HFFc6 (cell line): ENCODE measurements at places on chromosomes 7 and 10. TPM values are rescaled to one million over a fixed set of nuclear protein-coding genes. Genes with fewer than 3 reads are reported as not detected.

DNA sequence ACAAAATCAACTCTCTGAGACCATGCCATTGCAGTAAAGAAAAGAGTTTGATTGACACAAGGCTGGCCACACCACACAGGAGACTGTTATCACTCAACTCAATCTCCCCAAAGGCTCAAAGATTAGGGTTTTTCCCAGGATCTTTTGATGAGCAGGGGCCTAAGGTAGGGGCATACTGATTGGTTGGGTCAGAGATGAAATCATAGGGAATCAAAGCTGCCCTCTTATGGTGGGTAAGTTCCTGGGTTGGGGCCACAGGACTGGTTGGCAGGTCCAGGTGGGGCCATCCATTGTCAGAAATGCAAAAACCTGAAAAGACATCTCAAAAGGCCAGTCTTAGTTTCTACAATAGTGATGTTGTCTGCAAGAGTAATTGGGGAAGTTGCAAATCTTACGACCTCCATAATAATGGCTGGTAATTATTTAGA lies 91.6 kb downstream of the AKR1D1 start:
- no peak for DNase-seq

DNA sequence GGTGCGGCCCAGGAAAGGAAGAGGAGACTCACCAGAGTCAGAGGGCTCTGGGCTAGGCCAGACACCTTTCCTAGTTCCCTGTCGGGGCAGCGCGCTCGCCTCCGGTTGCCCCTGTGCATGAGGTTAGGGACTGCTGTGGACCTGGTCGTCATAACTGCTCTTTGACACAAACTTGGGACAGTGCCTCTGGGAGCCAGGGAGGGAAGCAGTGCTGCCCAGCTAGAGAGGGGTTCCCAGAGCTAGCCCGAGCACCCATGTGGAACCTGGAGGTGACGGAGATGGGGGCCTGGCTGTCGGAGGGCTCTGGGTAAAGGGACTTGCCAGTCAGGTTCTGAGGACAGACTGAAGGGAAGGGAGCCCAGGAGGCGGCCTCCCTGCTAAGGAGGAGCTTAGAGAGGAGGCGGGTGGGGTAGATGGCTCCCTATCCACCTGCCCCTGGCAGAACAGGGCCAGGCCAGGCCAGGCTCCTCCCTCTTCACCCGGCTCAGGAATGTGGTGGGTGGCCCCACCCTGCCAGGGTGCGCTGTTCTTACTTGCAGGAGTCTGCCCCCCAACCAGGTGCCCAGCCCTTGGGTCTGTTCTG lies 29.7 kb downstream of the AGAP3 start:
- DNase-seq = no peak

DNA sequence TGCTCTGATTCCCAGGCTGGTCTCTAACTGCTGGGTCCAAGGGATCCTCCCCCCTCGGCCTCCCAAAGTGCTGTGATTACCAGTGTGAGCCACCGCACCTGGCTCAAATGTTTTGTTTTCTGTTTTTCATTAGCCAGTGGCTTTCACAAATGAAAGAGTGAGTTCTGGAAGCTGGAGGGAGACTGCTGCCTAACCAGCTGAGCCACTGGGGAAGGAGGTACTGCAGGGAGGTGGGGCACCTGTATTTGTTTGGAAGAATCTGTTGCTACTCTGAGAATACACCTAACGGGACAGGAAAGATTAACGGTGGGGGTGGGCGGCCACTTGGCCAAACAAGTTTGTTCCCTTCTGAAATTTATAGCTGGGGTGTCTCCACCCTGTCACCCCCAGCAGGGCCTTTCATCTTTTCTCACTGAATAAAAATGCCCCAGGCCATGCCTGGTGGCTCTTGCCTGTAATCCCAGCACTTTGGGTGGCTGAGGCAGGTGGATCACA lies 4.7 kb downstream of the STOX1 start:
- no peak for DNase-seq

DNA sequence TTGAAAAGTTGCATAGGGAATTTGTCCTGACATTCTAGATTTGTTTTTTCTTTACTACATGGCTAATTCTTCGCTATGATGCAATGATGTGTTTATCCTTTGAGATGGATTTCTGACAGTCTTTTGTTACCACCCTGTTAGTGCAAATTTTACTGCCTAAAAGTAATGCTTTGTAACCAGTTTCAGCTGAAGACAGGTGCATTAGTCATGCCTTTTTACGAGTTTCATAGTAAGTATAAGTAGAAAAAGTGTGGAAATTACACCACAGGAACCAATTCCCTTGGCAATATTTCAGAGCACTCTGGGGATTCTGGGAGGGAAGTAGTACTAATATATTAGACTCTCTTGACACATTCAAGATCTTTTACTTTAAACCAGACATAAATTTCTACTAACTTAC lies 257.8 kb upstream of the DKK1 start:
- DNase-seq = no peak

DNA sequence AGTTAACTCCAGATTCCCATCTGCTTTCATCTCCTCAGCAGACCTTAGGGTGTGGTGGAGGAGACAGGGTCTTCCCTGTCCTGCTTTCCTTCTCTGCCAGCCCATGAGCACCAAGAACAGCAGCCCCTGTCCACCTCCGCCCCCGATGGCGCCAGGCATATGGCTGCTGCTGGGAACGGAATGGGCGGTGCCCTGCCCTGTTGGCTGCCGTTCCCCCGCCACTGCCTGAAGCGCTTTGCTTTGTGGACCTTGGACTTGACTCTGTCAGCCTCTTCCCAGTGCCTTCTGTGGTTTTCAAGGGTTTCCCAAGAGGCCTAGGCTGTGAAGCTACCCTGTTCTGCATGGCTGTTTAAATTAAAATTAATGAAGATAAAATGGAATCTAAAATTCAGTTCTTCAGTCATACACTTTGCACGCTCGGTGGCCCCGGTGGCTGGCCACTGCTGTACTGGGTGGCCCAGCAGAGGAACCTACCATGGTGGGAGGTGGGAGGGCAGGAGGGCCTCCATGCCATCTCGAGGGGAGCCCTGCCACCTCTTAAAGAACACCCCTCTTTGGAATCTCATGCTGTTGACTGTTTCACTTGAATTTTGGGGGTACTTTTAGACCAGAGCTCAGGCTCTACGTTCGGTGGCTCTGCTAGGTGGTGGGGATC lies 78.7 kb downstream of the NKX6-2 start:
- DNase-seq = no peak

GRCh38 chr10:80468002-80468401 lies 13.9 kb downstream of the TSPAN14 start:
- no peak for DNase-seq

DNA sequence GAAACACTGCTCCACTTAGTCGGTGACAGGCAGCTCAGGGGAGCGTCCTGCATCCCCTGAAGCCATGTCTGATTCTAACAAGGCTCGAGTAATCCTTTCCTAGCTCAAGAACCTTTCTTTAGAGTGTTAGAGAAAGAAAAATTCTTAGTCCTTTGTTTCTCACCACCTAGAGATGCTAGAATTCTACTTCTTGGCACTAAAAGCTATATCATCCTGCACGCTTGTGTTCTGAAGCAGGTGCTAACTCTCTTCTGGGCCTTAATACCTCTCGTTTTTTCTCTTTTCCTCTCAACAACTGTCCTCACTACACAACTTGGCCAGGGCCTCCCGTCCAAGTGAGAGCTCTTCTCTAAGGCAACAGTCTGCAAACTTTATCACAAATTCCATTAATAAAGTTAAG lies at the start of gene LYZL2:
Gene LYZL2 (minus strand): TSS at position 101 of the 400 bp plus-strand sequence. CDS start 2,838 bp downstream, outside the sequence.
- DNase-seq = no peak

DNA sequence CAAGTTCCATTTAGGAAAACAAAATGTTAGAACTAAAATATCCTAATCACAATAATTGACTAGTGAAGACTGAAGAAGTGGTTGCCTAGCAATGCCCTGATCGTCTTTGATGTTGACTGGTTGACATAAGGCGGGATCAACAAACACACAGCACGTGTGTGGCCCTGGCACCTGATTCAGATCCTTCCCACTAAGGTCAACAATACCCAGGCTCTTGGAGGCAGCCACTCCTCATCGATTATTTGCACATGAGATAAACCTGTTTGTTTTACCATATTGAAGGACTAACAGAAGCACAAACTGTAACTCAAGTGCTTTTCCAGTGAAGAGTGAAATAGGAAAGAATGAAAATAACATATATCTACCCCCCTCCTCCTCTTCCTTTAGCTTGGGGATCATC lies 15.6 kb downstream of the FANK1 start:
- no peak for DNase-seq

GRCh38 chr10:26503911-26504310 lies 65.8 kb downstream of the APBB1IP start:
- no peak for DNase-seq

DNA sequence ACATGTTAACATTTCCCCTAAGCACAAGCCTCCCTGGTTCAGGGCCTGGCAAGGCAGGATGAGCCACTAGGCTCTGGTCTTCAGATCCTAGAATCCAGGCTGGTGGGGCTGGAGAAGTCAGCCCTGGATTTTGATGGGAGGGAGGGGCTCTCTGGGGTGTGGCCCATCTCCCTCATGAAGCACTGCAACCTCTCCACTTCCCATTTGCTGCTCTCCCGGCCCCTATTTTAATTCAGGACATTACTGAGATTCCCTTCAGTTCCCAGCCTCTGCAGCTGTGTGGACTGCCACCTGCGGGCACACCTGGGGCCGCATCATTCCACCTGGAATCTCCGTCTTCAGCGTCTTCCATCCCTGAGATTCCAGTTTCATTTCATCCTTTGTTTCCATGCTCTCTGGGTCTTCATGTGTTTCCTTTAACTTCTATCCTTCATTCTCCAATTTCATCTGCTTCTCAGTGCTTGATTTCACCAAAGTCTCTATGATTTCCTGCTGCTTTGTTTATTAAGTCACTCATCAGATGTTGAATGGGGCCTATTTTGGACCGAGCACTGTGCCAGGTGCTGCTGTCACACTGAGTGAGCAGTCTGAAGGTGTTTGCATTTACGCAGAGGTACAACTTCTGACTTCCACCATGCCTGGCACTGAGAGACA lies 253.6 kb downstream of the WDR37 start:
- DNase-seq = no peak

DNA sequence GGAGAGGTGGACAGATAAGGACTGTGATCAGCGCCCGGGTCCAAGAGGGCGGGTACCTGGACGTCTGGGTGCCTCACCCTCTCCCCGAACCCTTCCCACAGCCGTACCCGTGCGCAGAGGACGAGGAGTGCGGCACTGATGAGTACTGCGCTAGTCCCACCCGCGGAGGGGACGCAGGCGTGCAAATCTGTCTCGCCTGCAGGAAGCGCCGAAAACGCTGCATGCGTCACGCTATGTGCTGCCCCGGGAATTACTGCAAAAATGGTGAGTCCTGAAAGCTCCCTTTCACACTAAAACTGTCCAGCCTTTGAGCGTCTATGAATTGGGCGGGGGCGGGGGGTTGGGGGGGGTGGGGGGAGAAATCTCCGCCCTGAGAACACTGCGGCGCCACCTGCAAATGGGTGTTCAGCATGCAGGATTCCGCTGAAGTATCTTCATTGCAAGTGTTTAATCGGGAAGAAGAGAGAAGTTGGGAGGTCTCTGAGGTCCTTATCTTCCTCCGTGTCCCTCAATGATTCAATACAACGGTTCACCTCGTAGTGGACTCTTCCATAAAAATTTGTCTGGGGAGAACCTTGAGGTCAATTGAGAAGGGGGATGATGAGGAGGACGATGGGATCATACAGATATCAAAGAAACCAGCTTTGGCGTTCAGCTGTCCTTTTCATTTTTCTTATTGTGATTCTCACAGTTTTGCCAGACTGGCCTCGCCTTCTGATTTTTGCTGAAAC lies 906 bp downstream of the DKK1 start:
- DNase-seq = peak; percentile 75

DNA sequence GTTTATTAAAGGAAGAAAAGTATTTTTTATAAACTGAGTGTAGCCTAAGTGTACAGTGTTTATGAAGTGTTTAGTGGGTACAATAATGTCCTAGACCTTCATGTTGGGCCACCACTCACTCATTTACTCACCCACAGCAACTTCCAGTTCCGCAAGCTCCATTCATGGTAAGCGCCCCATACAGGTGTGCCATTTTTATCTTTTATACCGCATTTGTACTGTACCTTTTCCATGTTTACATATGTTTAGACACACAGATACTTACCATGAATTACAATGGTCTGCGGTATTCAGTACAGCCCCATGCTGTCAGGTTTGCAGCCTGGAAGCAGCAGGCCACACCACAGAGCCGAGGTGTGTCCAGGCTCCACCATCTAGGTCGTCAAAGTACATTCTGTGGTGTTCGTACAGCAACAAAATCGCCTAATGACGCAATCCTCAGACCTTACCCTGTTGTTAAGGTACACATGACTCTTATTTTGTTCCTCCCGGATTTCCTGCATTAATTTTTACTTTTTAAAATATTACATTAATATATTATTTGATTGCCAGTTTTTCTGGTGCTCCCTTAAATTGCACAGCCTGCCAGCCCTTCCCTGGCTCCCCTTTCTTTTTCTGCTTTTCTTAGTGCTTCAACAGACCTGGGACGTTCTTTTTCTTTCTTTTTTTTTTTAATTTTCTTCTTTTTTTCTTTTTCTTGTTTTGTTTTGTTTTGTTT lies 881 bp upstream of the SSBP1 start:
- DNase-seq = no peak

DNA sequence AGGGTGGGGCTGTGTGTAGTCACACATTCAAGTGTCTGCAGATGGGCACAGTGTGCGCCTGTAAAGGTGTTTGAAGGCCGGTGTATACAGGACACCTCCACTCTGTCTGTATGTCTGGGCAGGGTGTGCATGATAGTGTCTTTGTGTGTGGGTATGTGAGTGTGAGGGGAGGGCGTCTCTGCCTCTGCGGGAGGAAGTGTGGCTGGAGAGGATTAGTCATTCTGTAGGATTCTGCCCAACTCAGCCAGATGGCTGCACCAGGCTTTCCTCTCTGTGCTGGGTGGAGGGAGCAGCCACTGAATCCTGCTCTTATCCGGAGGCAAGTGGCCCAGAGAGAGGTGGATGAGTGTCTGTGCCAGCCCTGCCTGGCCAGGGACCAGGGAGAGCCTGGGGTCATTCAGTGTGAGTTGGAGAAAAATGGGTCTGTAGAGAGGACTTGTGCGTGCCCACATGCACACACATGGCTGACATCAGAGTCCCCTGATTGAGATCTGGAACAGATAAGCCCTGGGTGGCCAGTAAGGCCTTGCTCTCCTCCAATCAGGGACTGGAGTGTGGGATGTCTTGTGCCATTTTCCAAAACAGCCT lies 1.7 kb downstream of the SFXN3 start:
- DNase-seq = peak; percentile 86

GRCh38 chr7:105439174-105439893 lies 50.6 kb upstream of the SRPK2 start:
- DNase-seq = peak; percentile 96

Gene TAC1
- total RNA-seq = not detected in 3 replicates

Gene ABCB4
- total RNA-seq = not detected in 3 replicates

Gene ACSM6
- total RNA-seq = not detected in 3 replicates

Gene TMEM209
- total RNA-seq = 11.0 to 16.3 TPM (median 16.2 TPM) in 3 replicates

Gene ZNF467
- total RNA-seq = 0.68 and 1.8 TPM in 2 replicates

Gene MYPN
- total RNA-seq = 69.8 to 84.2 TPM (median 72.0 TPM) in 3 replicates

Gene GHRHR
- total RNA-seq = not detected in 3 replicates

Gene GDF2
- not detected in 3 replicates for total RNA-seq

Gene PRKAR2B
- 3.6 to 8.1 TPM (median 4.4 TPM) in 3 replicates for total RNA-seq

Gene TAS2R60
- total RNA-seq = not detected in 3 replicates

Gene ZDHHC4
- total RNA-seq = 19.3 to 25.6 TPM (median 23.4 TPM) in 3 replicates

Gene DPYSL4
- total RNA-seq = 0.17 to 2.6 TPM (median 2.1 TPM) in 3 replicates

Gene XRCC2
- 1.4 to 3.7 TPM (median 3.2 TPM) in 3 replicates for total RNA-seq

Gene CCL24
- not detected in 3 replicates for total RNA-seq

Gene FFAR4
- total RNA-seq = not detected in 3 replicates
